ENCODE measurements at places on chromosomes 5 and 9.

- DNase-seq = no peak
Observed at GRCh38 chr5:81315336-81315735, 13.9 kb downstream of the ZCCHC9 start.

- no peak for DNase-seq
Observed at GRCh38 chr9:124475868-124476690, 25.8 kb downstream of the ADGRD2 start.

DNA sequence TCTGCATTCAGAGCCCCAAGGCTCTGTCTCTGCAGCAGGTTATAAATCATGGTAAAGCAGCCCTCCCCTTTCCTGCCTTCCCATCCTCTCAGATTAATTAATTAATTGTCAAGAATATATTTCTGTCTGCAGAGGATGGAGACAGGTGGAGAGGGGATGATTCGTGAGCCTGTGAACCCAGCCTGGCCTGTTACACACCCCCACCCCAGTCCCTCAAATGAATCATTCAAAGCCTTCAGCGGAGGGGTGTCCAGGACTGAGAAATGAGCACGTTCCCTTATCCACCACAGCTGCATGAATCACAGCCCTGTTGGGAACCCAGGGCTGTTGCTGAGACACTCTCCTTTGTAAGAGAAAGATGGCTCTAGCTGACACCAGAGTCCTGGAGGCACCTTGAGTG, 56.0 kb downstream of the NIPAL4 start:
- DNase-seq = no peak

DNA sequence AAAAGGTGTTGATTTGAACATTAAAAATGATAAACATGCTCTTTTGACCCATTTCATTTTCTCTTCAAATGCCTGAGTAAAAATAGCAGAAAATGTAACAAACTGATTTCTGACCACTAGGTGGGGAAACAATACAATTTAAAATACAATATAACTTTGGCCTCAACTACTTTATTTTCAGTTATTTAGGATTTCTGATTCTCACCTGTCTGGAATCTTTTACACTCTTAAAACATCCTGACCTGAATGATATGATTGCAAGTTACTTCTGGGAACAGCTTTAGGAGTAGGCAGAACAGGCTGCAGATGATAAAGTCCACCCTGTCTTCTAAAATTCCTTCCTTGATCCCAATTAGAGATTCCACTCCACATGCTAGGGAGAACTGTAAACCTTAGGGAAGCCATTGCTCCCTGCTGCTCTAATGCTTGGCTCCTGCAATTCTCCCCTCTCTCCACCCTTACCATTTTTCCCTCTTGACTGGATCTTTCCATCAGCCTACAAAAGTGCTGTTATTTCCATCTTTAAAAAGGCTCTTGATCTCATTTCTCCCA, 70.3 kb downstream of the FYB1 start:
- DNase-seq = no peak

DNA sequence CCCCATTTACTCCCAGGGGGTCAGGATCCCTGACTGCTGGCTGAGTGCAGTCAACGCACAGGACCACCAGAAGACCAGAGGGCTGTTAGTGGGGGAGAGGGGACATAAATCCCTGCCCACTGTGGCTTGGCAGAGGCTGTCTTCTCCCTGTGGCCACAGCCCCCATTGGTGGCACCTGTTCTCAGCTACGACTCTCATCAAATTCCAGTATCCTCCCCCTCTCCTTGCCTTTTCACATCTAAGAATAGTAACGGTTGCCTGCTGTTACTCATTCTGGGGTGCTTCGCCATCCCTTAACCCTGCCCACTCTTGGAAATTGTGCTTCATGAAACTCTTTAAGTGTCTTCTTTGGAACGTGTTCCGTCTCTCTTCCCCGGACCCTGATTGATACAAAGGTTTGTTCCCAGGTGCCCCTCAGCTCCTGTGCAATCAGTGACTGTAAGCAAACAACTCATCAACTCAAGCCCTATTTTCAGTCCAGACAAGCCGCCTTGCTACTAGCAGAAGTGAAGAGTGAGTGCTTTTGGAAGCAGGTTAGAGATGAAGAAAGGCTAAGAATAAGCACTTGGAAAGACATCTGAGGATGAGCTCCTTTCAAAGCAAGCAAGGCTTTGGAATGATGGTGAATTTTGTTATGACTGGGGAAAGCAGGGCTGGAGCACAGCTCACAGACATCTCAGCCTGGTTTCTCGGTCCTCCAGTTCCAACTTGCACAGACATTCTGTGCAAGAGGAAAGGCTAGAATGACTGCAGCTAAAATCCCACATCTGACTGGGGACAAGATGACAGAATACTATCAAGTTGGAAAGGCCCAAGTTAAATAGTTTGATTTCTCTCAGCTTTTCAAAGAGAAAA, 22.9 kb upstream of the DENND1A start:
- no peak for DNase-seq
